ENCODE measurements at places on chromosomes 4 and X.

DNA sequence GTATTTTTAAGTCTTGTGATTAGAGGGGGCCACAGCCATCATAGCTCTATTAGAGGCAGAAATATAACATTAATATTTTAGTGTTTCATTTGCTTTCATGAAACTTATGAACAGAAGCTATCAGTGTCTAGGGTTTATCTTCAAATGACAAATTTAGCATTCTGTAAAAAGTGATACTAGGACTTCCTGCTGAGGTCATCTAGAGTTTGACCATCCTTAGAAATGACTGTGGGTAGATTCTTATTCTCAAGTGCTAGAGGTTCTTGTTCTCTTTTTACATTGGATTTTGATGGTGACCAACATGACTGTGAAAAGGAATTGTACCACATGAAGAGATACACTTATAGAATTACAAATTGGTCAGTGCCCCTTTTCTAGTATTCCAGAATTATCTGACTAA is 568.6 kb downstream of the RPA4 start:
- no peak for DNase-seq

DNA sequence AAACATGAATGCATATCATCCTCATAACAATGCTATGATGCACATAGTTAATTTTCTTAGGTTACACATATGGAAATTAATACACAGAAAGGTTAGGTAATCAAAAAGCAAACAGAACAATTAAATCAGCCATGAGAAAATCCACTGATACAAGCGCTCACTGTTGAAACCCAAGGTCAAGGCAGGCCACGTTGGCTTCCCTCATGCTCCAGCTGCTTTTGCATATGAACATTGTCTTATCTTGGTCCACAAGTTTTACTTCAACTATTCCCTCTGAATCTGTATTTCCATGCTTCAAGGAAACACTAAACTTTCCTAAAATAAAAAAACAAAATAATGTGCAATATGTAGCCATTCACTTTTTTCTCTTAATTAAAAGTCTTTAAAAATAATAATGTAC is 34.5 kb upstream of the PLA2G12A start:
- no peak for DNase-seq

DNA sequence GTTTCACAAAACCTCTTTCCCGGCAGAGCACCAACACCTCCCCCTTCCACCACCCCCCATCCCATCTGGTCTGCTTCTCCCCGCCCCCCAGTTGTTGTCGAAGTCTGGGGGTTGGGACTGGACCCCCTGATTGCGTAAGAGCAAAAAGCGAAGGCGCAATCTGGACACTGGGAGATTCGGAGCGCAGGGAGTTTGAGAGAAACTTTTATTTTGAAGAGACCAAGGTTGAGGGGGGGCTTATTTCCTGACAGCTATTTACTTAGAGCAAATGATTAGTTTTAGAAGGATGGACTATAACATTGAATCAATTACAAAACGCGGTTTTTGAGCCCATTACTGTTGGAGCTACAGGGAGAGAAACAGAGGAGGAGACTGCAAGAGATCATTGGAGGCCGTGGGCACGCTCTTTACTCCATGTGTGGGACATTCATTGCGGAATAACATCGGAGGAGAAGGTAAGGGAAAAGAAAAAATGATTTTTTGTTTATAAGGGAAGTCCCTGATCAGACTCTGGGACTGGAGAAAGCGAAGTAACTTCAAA is at the start of gene PDGFRA:
TSS of gene PDGFRA (plus strand) at position 333 of the 541 bp plus-strand sequence. CDS start 29,476 bp downstream, outside the sequence.
- no peak for DNase-seq

GRCh38 chr4:91957963-91958362 is 345.8 kb upstream of the GRID2 start:
- DNase-seq = no peak

DNA sequence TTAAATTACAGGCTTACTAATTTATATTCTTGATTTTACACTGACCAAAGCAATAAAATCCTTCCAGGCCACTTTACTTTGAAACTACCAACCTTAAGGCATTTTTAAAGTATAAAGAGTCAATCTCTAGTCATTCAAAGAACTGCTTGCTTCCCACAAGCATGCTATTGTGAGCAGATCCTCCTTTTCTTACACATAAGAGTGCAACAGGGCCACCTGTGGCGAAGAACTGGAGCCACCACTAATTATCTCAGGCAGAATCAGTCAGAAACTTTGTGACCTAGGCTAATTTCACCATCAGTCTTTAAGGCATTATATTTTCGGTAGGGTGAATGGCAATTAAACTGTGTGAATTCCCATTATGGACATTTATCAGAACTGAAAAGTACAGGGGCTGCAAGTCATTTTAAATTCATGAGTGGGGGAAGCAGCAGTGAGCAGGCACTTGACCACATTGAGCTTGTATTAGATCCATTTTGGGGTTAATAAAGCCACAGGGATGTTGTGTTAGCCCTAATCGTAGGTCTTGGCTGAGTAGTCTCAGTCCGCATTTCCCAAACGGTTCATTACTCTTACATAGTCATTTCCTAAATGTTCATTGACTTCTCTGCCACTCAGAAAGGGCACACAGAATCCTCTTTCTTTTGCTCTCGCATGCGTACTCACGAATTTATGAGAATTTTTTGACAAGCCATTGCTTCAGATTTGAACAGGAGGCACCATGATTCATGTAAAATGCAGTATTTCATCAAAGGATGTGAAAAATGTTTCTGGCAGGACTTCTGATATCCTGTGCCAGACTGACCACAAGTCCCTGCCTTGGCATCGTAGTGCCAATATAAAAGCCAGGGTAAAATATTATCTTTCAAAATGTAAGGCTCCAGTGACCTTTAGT is 39.8 kb downstream of the NPY2R start:
- DNase-seq = no peak

DNA sequence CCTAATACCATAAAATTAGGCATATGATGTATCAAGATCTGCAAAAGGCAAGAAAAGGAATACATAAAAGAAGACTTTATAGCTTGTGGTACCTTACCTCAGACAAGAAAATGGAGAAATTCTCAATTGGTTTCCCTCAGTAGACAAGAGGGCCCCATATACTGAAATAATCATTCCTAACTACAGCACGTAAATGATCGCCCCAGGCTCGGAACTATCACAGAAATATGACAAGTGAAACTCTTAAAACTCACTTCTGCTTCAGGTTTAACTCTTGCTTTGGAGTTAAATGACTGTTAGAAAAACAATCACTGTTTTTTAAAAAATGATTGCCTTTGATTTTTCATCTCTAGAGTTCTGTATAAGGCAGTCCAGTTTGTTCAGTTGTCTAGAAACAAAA is 38.6 kb upstream of the NAP1L5 start:
- no peak for DNase-seq

GRCh38 chrX:78199851-78200250 is 60.4 kb upstream of the TAF9B start:
- no peak for DNase-seq

DNA sequence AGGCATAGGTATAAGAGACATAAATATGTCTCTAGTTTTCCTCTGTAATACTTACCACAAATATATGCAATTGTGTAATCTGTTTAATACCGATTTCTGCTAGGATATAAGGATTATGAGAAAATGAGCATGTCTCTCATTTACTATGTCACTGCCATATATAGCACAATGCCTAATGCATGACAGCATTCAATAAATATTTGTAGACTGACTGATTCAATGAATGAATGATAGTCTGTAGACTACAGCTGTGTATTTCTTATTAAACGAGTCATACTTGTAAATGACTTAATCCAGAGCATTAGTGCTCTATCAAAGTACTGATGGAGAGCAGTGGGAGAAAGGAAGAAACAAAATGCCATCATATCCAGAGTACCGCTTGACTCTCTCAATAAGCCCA is 175.6 kb downstream of the PPP3CA start:
- no peak for DNase-seq

DNA sequence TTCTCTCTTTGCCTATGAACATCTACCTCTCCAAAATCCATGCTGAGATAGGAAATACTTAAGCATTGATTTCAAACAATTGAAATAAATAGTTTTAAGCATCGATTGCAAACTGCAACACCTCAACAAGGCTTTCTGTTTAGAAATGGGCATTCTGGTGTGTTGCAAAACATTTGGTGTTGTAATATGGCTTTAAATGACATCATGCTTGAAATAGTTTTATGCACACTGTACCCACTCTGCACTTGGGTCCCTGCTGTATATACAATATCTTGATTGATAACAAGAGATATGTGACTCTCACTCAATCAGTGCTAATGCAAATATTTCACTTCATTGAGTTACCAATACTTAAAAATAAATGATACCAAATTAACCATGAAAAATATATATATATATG is 964.9 kb upstream of the GRIA3 start:
- no peak for DNase-seq

GRCh38 chr4:11565899-11566298 is 137.2 kb upstream of the HS3ST1 start:
- DNase-seq = peak; percentile 2

GRCh38 chr4:1178300-1179088 is 6.1 kb upstream of the SPON2 start:
- no peak for DNase-seq

- no peak for DNase-seq
Observed at GRCh38 chr4:47752214-47752613, 85.7 kb downstream of the CORIN start.

DNA sequence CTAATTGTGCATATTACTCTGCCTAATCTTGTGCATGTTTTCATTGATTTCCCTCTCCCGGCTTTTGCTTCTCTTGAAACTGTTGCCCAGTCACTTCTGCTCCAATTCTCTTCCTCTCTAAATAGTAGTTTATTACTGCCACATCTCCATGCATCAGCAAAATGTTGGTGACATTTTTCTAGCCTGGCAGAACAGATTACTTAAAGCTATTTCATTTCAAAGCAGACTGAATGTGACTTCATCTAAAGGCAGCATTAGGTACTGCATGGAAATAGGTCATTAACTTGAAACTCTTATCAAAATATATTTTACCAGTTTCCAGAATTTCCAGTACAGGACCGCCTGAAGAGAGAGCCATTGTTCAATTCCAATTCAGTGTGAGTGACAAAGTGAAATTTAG is 52.4 kb downstream of the HPGDS start:
- no peak for DNase-seq

GRCh38 chr4:3746701-3747580 is 19.2 kb upstream of the ADRA2C start:
- DNase-seq = no peak

DNA sequence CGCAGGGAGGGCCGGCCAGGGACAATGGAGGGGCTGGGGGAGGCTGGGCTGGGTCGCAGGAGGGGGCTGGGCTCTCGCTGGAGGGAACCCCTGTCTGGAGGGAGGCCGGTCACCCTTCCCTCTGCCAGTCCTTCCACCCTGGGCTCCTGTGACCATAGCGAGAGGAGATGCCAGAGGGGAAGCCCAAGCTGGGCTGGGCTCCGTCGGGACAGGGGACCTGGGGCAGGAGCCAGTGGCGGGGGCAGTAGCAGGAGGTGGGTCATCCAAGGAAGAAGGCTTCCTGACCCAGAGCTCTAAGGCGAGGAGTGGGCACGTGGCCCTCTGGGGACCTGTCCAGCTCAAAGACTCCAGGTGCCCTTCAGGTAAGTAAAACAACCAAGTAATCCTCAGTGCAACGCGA is 16.9 kb downstream of the CTAG1B start:
- no peak for DNase-seq

DNA sequence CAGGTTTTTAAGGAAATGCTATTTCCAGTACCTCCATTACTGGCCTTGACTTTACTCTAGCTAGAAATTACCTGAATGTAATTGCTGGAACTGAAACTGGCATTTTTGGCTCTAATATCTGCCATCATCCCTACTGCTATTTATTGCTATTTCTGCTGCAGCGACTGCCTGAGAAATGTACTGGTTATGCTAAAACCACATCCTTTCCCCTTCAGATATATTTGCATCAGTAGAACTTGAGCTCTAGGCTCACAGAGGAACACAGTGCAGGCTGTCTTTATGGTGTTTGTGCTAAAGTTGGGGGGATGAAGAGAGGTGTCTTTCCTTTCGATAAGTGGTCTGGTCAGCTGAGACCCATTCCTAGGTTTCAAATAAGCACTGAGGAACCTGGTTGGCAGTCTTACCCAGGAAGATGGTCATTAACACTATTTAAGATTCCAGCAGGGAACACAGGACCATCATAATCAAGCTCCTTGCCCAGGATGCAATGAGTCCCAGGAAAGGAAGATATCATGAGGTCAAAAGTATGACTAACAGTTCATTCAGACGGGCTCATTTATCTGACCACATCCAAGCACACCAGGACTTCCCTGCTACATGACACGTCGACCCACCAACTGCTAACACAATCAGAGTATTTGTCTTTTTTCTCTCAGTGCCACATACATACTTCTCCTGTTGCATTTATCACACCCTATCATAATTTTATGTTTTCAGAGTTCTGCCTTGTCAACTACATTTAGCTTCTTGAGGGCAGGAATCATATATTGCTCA is 137.4 kb downstream of the GABRA3 start:
- DNase-seq = no peak

DNA sequence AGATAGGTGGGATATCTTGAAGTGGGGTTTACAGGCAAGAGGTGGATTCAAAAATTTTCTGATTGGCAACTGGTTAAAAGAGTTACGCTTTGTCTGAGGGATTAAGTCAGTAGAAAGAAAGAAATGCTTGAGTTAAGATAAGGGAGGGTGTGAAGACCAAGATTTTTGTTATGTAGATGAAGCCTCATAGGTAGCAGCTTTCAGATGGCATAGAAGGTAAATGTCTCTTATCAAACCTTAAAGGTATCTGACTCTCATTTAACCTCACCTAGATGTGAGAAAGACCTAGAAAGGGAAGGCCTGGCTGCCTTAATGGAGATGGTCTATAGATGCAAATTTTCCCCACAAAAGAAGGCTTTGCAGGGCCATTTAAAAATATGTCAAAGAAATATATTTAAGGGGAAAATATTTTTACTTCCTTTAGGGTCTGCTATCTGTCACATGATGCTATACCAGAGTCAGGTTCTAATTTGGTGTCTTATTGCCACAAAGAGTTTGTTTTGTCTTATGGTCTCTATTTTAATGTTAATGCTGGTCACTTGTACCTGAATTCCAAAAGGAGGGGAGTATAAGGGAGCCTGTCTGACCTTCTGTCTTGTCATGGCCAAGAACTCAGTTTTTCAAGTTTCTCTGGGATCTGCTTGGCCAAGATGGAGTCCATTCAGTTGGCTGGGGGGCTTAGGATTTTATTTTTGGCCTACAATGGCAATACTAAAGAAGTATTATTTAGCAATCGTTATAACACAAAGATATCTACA is 699.1 kb upstream of the AMOT start:
- DNase-seq = no peak

GRCh38 chr4:41236032-41236431 is 20.7 kb upstream of the UCHL1 start:
- no peak for DNase-seq

- DNase-seq = no peak
Observed at GRCh38 chrX:22652596-22652995, 347.2 kb upstream of the DDX53 start.

GRCh38 chrX:31800219-31800618 is 728.4 kb upstream of the FTHL17 start:
- no peak for DNase-seq
